ENCODE measurements at places on chromosomes 3 and 15.
A peak's percentile ranks its signal among the peaks of the same experiment; 100 is the strongest.

DNA sequence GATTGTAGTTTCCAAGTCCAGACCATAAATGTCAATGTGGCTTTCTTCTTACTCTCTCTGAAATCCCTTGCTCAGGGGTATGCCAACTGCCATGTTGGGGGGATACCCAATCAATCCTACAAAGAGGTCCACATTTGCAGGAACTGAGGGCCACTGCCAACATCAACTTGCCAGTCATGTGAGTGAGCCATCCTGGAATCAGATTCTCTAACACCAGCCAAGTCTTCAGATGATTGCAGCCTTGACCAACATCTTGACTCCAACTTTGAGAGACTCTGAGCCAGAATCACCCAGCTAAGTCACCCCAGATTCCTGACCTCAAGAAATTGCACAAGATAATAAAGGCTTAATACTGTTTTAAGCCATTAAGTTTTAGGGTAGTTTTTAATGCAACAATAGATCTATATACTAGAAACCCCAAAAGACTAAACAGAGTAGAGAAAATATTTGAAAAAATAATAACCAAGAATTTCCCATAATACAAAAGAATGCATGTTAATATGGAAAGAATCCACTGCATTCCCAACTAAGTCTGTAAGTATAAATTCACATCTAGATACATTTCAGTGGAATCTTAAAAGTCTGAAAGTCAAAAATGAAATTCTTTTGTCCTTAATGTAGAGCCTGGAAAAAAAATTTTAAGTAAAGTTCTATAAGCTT is 22.4 kb downstream of the ISG20 start:
- H3K4me1 ChIP-seq = peaks cover 9% of the 10 kb centered on the region
- no peak overlapping the region for H3K4me3 ChIP-seq
- DNase-seq = no peak
- no peak overlapping the region for H3K27ac ChIP-seq
- no peaks in the 10 kb centered on the region for H3K27me3 ChIP-seq

DNA sequence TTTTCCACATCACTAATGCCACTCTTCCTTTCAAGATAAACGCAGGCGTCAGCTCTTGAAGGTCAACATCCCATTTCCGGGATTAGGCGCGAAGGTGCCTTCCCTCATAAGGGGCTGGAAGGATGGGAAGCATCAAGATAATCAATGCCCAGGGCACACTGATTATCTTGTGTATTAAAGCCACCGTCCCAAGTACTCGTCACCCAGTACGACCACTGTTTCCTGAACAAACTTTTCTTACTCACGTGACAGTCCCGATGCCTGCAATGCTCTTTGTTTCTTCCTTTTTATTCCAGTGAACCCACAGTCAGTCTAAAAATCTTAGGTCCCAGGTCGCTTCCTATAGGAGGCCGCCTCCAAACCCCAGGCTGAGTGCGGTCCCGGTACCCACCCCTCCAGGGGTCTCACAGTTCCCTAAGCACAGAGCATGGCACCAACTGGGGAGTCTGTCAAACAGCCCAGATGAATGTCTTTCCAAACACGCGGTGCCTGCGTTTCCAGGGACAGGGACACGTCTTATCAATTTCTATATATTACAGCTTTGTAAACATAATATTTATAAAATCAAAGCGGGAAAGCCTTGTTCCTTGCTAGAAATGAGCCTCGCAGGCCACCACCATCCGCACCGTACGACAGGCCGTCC is 589 bp downstream of the ANAPC13 start:
- H3K4me1 ChIP-seq = peaks cover 32% of the 10 kb centered on the region
- no peaks in the 10 kb centered on the region for H3K27me3 ChIP-seq
- peak overlapping the region; percentile 96 for H3K4me3 ChIP-seq
- DNase-seq = no peak
- H3K27ac ChIP-seq = peak overlapping the region; percentile 99

GRCh38 chr3:194761384-194761783 is 75.7 kb downstream of the FAM43A start:
- no peaks in the 10 kb centered on the region for H3K36me3 ChIP-seq
- peaks cover 2% of the 10 kb centered on the region for H3K4me1 ChIP-seq
- H3K4me3 ChIP-seq = no peak overlapping the region
- DNase-seq = no peak
- H3K27me3 ChIP-seq = peaks cover 11% of the 10 kb centered on the region

DNA sequence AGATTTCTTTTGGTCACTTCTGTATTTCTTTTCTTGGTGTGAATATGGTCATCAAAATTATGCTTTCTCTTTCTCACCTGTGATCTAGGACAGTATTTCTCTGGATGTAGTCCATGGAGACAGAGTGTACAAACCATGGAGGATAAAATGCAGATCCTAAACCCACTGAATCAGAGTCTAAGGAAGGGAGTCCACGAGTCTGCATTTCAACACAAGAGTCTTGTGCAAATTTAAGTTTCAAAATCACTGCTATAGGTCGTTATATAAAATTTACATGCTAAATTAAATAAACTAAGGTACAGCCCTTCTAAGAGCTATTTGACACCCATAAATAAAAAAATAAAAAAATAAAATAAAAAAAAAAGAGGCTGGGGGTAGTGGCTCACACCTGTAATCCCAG is 17.3 kb upstream of the UBE2E2 start:
- no peak for DNase-seq
- no peak overlapping the region for H3K4me3 ChIP-seq
- H3K36me3 ChIP-seq = no peaks in the 10 kb centered on the region
- H3K27ac ChIP-seq = no peak overlapping the region
- no peaks in the 10 kb centered on the region for H3K27me3 ChIP-seq

DNA sequence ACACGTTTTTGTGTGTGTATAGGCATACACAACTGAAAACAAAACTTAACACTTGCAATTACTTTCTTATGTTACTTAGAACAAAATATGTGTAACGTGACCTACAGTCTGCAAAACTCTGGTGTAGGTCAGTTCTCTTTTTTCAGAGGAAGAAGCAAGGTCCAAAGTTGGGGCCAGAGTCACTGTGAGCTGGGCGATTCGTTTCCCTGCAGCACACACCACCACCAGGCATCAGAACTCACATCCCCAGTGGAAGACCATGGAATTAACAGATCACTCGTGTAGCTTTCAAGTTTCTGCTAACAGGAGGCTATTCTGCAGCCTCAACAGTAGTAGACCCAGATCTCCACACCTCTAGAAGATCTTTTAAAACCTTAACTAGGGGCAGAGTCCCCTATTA is 25.8 kb downstream of the ANP32A start:
- peak overlapping the region; percentile 62 for H3K4me3 ChIP-seq
- H3K27ac ChIP-seq = peak overlapping the region; percentile 71
- H3K36me3 ChIP-seq = peaks cover 5% of the 10 kb centered on the region
- DNase-seq = no peak
- no peaks in the 10 kb centered on the region for H3K27me3 ChIP-seq

Measured in activated naive CD8-positive, alpha-beta T cell treated with anti-CD3 and anti-CD28 coated beads, Interleukin-2, amount 10 ng/mL, durations not matched to agents 7 days and 5 days (primary cell).